ENCODE measurements at places on chromosomes 6 and 20.
A peak's percentile ranks its signal among the peaks of the same experiment; 100 is the strongest.

GRCh38 chr6:4383910-4384638, 248.7 kb upstream of the ECI2 start:
- no peak for DNase-seq

GRCh38 chr6:4323322-4323721, 187.9 kb upstream of the ECI2 start:
- DNase-seq, result no peak

GRCh38 chr6:20112841-20113240, 99.4 kb downstream of the MBOAT1 start:
- DNase-seq, result no peak

GRCh38 chr6:14038467-14039437, 78.8 kb upstream of the CD83 start:
- DNase-seq, result no peak

- DNase-seq, result peak; percentile 37
Measured at GRCh38 chr6:111478749-111479148, 4.3 kb downstream of the REV3L start.

- no peak for DNase-seq
Measured at GRCh38 chr6:111590209-111590980, 15.3 kb downstream of the TRAF3IP2 start.

GRCh38 chr6:119077643-119078375, 655 bp downstream of the FAM184A start:
- DNase-seq, result peak; percentile 18
